Stimulated activated CD4-positive, alpha-beta T cell treated with anti-CD3 and anti-CD28 coated beads, Interleukin-4, amount 100 ng/mL, for 4 hours (primary cell): ENCODE measurements at places on chromosomes 11 and 22.

DNA sequence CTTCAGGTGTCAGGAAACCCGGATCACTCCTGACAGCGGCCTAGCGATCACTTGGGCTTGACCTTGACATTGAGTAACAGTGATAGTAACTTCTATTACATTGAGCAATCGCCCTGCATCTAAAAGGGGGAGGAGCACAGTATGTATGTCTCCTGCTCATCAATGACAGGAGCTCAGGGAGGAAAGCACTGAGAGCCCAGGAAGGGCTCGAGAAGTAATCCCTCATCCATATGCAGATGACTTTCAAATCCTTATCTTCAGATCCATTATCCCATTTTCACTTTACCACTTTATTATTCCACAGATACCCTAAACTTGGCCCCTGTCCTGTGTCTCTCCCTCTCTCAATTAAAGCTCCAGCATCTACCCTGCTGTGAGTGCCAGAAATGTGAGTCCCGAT, 47.8 kb downstream of the ABTB2 start:
- DNase-seq: no peak

GRCh38 chr11:116832350-116833290, 2.9 kb downstream of the APOC3 start:
- no peak for DNase-seq

GRCh38 chr22:50305923-50306566, 1.4 kb downstream of the PLXNB2 start:
- no peak for DNase-seq

DNA sequence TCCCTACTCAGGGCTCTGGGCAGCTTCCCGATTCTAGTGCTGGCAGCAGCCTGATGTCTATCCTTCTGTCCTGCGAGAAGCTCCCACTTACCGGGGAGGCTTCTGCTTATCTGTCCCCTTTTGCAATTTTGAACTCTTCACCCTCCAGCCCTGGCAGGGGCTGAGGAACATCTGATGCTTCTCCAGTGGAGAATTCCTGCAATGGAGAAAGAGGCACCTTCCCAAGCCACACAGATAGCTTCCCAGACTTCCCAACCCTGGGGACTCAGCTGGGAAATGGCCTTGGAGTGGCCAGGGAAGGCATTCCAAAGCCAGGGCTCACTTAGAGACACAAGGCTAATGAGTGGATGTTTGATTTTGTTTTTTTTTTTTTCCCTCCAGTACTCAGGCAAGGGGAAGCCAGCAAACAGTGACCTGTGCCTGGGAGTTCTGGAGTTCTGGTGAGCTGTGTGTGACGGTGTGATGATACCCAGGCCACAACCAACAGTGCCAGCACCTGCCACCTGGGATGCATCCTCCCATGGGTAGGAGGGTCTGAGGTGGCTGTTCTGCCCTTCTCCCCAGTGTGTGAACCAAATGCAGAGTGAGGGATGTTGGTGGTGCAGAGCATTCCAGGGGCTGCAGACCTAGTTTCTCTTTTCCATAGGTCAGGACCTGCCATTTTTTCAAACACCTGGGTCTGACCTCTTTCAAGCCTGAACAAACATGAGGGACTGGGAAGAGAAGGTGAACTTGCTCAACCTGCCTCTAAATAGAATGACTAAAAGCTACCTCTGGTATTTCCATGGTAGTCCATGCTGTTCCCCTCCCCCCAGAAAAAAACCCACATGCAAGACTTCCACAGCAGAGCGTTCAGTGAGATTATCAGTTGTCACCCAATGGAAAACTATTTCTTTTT, 95.1 kb downstream of the CCDC81 start:
- DNase-seq: no peak

DNA sequence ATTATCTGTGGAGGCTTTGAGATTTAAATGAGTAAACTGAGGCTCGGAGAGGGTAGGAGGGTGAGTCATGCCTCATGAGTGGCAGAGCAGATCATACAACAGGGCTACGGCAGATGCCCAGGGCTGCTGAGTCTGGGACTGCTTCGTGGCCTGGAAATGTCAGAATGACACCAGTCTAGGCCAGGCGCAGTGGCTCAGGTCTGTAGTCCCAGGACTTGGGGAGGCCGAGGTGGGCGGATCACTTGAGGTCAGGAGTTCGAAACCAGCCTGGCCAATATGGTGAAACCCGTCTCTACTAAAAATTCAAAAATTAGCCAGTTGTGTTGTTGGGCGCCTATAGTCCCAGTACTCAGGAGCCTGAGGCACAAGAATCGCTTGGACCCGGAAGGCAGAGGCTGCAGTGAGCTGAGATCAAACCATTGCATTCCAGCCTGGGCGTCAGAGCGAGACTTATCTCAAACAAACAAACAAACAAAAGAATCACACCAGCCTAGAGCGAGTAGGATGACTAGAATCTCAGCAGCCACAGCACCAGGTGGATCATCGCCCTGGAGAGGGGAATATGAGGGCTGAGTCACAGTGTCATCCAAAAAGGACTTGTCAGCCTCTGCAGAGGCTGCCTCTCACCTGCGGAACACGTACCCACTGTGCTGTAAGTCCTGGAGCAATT, 48.6 kb upstream of the ADA2 start:
- no peak for DNase-seq

DNA sequence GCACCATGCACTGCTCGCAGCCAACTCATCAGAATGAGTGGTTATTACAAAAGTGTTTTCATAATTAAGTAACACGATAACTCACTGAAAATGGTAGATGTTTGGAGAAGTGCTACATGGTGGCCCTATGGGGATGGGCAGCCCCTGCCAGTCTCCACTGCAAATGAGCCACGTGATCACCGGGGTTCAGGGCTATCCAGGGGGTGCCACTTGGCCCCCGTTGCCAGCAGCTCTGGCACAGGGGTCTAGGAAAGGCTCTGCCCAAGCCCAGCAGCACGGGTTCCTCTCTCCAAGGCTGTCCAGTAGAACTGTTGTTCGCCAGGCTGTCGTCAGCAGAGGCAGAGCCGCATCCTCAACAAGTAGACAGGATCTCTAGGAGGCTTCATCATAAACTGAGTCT, 382.1 kb upstream of the B3GAT1 start:
- DNase-seq: no peak

GRCh38 chr11:119147604-119148333, 1.1 kb upstream of the ABCG4 start:
- DNase-seq: no peak

- DNase-seq: no peak
Observed at GRCh38 chr11:122459064-122459463, 196.5 kb upstream of the UBASH3B start.

- DNase-seq: no peak
Observed at GRCh38 chr11:65057526-65057925, 827 bp downstream of the NAALADL1 start.

- no peak for DNase-seq
Observed at GRCh38 chr11:2789331-2789730, 89.5 kb upstream of the KCNQ1OT1 start.

DNA sequence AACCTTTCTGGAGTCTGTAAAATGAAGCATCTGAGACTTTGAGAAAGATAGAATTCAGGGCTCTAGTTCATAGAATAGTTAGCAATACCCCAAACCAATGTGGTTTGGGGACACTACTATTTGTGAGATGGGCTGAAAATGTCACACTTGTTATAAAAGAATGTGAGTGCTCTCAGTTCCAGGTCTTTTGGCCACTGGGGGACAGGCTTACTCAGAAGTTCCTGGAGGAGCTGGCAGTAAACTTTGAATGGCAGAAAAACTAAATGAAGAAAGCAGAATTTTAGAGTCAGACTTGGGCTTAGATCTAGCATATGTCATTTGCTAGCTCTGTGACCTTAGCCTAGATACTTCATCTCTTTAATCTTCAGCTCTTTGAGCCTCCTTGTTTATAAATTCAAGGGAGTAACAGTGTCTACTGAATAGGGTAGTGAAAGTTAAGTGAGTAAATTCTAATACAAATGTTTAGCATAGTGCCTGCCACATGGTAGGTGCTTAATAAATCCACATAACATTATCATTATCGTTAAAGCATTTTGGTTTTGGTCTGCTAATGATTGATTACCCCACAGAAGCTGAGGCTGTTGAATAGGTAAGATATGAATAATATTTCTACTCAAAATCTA, 3.7 kb downstream of the LYVE1 start:
- no peak for DNase-seq

DNA sequence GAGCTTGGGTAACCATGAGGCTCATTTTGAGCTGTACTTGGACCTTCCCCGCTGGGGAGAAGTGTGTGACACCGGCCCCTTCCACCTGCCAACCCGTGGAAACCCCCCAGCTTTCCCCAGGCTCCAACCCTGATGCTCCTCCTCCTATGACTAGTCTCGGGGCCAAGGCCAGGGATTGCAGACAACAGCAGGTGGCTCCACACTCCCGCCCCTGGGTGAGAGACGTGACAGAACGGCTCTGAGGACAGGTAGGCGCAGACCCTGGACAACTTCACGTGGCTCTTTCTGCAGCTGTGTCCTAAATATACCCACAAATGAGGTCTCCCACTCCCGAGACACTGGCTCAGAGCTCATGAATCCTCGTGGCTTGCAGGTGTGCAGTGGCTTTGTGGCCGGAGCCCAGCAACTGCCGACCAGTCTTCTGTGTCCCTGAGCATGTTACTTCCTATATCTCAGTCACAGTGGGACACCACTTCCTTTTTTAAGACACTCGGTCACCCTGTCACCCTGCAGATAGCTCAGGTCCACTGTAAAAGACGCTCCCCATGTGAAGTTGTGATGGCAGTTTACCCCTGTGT, 55.2 kb downstream of the NECTIN1 start:
- peak; percentile 18 for DNase-seq

- DNase-seq: no peak
Observed at GRCh38 chr11:74533421-74533820, 39.9 kb upstream of the LIPT2 start.

DNA sequence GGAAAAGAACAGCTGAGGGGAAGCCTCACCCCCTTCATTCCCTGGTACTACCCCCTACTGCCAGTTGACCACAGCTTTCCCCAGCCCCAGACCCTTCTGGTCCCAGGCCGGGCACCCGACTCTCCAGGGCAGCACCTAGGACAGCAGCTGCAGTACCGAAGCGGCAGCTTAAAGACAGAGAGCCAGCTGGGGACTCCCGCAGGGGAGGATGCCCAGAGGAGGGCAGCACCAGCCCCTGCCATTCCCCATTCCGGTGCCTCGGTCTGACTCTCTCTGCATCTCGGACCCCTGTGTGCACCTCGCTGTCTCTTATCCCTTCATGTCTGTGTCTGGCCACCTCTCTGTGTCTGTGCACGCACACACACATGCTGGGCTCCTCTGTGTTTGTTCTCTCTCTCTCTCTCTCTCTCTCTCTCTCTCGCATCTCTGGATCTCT, 9.4 kb downstream of the IGSF9B start:
- DNase-seq: peak; percentile 45

DNA sequence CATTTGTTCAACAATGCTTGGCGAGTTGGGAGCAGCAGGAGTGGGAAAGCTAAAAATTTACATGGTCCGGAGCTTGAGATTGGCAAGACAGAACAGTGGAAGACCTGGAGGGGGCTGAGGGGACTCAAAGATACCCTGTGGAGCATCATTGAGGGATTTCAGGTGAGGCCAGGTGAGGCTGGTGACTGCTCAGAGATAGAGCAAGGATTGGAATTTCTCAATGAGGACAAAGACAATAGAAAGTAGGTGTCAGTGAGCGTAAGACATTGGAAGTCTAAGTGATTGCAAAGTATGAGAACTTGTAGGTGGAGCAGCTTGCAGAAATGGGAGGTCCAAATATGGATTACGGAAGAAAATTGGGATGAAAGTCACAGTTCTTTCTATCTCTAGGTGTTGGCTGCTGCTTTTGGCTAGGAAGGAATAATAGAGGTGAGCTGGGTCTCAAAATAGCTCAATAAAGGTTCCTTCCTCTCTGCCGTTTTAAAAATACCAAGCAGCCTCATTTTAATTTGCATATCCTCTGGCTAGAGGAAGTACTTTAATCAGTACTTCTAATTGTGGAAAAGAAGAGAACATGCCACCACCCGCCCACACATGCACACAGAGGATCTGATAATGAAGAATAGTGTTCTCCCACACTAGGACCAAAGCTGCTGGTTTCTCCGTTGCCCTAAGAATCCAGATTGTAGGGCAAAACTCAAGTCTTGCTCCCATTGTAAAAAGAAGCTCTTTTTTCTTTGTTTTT, 41.8 kb upstream of the SORL1-AS1 start:
- peak; percentile 68 for DNase-seq

DNA sequence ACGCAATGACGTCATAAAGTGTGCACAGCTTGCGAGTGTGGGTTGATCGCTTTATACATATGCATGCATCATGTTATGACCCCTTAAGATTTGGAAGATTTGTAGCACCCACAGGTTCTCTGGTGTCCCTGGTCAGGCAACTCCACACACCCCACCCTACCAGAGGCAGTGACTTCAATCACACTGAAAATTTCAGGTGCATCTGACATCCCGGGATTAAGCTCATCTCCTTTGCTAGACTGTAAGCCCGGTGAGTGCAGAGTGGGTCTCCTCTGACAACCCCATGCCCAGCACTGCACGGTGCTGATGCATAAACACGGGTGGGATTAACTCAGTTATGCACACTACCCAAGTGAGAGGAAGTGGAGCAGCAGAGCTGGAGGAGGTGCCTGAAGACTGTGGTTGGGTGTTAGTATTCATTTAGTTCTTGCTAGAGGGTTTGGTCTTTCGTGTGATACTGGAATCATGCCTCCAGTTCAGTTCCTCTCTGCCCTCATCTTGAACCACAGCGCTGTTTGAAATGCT, 6.5 kb downstream of the ARSA start:
- DNase-seq: no peak

- DNase-seq: peak; percentile 37
Observed at GRCh38 chr11:64809781-64810241, 540 bp downstream of the MEN1 start.

DNA sequence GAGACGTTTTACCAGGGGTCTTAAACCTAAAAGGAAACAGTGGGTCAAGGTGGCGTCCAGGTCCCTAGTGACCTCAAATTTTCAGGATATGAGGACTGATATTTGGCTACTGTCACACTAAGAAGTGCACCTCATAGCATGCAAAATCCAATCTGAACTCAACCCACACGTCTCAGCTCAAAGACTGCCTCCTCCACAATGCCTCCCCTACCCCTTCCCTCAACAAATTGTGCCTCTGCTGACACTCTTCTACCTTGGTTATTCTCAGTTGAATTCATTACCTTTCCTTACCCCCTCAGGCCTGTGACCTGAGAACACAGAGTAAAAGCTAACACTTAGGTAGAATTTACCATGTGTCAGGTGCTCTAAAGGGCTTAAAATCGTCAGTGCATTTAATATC, 12.4 kb upstream of the LIPT2 start:
- no peak for DNase-seq

GRCh38 chr11:46272816-46273427, 4.5 kb upstream of the CREB3L1 start:
- no peak for DNase-seq

DNA sequence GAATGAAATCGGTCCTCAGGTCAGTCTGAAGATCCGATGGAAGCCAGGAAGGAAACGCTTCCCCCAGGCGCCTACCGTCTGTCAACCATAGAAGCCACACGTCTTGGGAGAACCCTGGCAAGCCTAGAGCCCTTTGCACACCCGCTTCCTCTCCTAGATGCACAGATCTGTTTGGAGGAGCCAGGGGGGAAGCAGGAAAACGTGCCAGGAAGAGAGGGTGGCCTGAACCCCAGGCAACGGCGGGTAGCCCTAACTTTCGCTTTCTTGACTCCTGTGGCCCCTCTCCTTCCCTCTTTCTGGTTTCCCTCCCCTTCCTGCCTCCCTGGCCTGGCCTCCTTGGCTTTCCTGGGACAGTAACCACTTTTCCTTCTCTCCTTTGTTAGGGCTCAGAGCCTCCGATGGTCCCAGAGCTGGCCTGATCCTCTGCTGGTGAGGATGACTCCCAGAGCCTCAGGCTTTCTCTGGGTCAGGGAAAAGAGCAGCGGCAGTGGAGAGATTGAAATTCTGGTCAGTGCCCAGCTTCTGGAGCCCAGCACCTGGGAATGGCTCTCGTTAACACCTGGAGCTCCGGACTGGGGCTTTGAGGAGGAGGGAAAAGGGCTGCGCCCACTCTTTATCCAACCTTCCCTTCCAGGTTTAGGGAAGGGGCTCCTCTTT, 2.1 kb downstream of the FXYD6 start:
- DNase-seq: no peak
